ENCODE measurements at places on chromosomes 16 and 17.

DNA sequence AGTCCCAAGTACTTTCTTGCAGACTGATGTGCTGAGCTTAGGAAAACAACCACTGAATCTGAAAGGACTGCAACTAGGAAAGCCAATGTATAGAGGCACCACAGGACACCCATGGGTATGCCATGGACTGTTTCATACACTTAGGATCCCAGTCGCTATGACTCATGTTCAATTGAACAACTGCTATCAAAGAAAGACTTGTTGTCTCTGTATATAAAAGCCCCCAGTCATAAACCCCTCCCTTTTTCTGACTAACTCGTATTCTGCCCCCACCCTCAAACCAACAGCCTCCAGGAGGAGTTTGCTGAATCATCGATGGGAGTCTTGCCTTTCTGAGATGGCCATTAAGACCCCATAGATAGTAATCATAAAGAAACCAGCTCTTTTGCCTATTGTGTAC lies 205.4 kb downstream of the ANKFN1 start:
- DNase-seq = no peak

DNA sequence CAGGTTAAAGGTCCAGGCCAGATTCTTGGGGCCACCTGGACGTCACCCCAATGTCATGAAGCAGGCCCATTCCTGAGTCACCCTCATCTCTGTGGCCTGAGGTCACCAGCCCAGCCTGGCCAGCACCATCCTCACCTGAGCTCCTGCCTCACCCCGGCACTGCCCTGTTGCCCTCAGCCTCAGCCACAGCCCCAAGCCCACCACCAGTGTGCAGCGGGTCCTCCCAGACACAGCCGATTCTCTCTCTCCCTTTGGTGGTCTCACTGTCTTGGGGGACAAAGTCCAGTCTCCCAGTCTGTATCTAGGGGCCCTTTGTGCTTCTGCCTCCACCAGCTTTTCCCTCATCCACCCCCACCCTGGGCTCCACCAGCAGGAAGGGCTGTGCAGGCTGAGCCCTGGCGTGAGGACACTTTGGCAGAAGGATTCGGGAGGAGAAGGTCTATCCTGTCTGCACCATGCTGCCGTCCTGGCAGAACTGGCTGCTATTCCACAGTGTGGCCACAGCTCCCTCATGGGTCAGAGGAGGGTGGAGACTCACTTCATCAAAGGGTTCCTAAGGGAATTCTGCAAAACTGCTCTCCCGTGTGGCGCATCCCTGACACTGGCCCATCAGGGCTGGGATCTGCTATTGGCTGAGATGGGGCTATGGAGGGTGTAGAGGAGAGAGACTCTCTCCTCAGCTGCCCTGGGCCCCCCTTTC lies 64.3 kb downstream of the PRMT7 start:
- DNase-seq = no peak

DNA sequence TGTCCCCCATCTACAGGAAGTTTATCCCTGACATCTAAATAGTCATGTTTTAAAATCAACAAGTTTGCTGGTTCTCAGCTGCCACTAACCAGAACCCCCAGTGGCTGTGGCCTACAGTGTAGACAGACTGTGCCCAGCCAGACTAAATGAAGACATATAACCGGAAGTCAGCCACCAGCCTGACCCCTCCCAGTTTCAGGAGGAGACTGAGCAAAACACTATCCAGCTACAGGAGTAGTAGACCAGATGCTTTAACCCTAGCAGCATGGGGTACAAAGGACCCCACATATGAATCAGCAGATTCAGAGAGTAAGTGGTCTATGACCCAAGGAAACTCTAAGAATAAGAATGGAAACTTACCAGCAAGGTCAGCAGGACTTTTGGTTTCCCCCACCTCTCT lies 83.4 kb downstream of the HIC1 start:
- no peak for DNase-seq

DNA sequence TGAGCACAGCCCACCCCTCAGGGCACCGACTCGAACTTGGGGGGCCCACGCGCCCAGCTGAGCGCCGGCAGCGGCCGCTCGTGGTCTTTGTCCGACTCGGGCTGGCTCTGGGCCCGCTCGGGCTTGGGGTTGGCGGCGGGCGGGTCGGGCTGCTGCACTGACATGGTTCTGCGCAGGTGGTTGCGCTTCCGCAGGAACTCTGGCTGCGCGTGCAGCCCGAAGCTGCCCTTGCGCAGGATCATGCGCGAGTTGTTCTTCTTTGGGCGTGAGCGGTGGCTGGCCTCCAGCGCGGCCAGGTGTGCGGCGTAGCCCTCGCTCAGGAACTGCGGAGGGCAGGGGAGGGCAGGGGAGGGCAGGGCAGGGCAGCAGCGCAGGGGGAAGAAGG lies 11.1 kb downstream of the PIMREG start:
- DNase-seq = no peak

DNA sequence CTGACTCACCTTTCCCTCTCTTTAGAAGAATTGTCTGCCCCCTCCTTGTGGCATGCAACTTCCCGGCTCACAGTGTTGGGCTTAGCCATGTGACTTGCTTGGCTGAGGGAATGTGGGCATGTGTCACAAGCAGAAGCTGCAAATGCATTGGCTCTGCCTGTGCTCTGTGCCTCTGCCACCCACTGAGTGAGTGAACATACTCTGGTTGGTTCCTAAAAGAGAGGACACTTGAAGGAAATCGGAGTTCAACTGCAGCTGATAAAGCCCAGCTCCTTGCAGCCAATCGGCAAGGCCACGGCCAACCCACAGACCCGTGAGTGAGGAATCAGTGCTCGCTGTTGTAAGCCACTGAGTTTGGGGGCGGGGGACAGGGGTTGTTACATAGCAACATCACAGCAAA lies 10.9 kb upstream of the GINS2 start:
- no peak for DNase-seq

All from NK-92 treated with Interleukin-12 subunit alpha and Interleukin-12 subunit beta, amount 100 ng/mL, for 24 hours (cell line).